Hair follicle dermal papilla cell (primary cell): ENCODE measurements at places on chromosomes 2 and 18. TPM values are rescaled to one million over a fixed set of nuclear protein-coding genes. Genes with fewer than 3 reads are reported as not detected.

NEU2 gene
- total RNA-seq = not detected in 2 replicates

CD8B gene
- total RNA-seq = not detected in 2 replicates

PSMD1 gene
- 111 and 112 TPM in 2 replicates for total RNA-seq

CRYBA2 gene
- not detected in 2 replicates for total RNA-seq

TUBB8B gene
- total RNA-seq = not detected in 2 replicates

IKZF2 gene
- total RNA-seq = 11.2 and 12.2 TPM in 2 replicates

MDH1B gene
- 1.2 and 1.8 TPM in 2 replicates for total RNA-seq

MYO3B gene
- under 0.01 and 0.24 TPM in 2 replicates for total RNA-seq

DNER gene
- 0.12 TPM in 1 of 2 replicates, not detected in the other for total RNA-seq

PAX8 gene
- 9.2 and 19.8 TPM in 2 replicates for total RNA-seq

DLX1 gene
- 0.49 and 2.9 TPM in 2 replicates for total RNA-seq

COL6A3 gene
- total RNA-seq = 4,331 and 7,373 TPM in 2 replicates

RBM45 gene
- total RNA-seq = 18.5 and 19.7 TPM in 2 replicates

IL36RN gene
- total RNA-seq = not detected in 2 replicates

IL37 gene
- not detected in 2 replicates for total RNA-seq

GTF3C2 gene
- total RNA-seq = 29.7 and 32.4 TPM in 2 replicates

CFAP221 gene
- total RNA-seq = 0.32 and 0.36 TPM in 2 replicates

EVX2 gene
- under 0.01 and 0.12 TPM in 2 replicates for total RNA-seq

COLEC11 gene
- 0.16 TPM in 1 of 2 replicates, not detected in the other for total RNA-seq

CHRNG gene
- not detected in 2 replicates for total RNA-seq
